Activated naive CD4-positive, alpha-beta T cell (primary cell): ENCODE measurements at places on chromosomes 6 and 20.

DNA sequence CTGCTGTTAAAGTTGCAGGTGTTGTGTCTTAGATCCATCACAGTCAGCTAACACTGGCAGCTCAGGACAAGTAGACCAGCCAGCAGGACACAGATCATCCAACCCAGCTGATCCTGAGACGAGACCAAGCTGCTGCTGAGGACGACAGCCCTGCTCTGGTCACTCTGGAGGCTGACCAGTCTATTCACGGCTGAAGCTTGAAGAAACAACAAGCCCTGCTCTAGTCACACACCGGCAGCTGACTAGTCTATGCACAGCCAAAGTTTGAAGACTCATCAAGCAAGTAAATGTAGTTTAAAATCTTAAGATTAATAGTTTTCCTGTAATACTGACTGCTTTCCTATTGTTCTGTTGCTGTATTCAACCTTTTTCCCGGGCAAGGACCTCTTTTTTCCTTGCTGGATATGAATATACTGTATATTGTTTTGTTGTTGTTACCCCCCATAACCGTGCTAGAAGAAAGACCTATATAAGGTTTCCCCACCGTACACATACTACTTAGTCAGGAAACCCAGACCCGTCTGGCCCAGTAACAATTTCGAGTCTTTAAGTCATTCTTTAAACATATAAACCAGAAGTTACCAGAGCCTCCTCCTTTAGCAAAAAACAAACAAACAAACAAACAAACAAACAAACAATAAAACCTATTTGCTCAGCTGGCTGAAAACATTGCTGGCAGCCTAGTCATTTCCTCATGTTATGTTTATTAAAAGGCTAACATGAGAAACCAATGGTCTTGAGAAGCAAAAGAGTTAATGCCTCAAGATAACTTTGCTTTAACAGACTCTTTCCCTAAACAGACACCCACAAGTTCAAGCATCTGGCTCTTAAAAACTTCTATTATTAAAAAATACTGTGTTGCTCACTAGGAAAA lies 16.7 kb upstream of the GSTA3 start:
- no peak for DNase-seq

DNA sequence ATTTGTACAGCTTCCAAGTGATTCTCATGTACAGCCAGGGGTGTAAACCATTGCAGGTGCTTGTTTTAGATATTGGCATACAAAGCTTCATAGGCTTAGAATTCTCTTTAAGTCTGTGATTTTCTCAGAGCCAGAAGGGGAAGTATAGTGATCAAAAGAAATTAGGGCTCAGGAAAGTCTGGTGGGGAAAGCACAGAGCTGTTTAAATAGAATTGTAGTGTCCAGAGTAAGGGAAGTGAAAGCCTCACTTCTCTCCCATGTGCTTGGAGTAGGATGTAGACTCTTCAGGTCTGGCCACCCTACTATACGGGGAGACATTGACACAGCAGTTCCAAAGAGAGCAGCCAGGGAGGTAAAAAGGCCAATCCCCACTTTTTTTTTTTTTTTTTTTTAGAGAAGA lies 10.4 kb downstream of the GCNT2 start:
- no peak for DNase-seq

DNA sequence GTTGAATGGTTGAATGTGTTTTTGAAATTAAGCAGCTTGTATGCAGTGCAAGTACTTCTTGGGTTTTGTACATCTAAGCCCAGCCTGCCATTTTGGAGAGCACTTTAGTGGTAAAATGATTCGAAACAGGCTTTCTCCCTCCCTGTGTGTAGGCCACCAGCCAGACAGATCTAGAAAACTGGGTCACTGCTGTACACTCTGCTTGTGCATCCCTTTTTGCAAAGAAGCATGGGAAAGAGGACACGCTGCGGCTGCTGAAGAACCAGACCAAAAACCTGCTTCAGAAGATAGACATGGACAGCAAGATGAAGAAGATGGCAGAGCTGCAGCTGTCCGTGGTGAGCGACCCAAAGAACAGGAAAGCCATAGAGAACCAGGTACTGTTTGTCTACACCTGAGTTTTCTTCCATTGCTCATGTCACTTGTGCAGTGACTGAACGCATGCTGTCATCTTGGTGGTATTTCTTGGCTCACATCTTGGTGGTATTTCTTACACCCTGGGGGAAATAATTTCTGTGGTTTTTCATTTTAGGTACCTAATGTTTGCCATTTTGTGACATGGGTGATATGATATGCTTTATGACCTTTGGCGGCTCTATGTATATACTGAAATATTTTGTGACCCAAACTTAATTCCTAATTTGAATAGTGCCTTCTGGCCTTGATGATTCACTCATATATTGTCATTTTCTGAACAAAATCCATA lies 115.7 kb upstream of the CLDN20 start:
- no peak for DNase-seq

GRCh38 chr6:97449444-97449966 lies 166.5 kb upstream of the MMS22L start:
- no peak for DNase-seq

DNA sequence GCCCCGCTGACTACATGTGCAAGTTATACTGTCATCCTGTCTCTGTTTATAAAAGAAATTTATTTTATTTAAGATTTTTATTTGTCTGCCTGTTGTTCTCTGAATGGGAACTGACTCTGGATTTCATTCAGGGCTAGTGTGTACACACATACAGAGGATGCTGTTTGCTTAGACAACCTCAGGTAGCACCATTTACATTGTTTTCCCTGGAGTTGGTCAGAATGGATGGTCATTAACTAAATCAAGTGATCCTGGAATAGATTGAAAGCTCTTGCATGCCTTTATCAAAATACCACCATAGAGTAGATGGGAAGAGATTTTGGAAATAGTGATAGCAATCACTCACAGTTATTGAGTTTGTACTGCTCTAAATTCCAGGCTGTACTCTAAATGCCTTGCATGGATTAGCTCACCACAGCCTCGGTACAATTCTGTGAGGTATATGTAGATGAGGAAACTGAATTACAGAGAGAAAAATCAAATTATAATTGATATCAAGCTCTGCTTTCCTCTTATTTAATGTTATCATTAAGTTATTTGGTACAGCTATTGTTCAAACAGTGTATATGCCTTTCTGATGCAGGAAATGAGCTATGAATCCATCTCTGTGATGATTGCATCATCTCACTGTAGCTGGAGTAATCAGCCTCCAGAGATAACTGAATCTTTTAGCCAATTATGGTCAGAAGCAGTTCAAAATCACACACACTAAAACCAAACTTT lies 51.9 kb downstream of the RNF217 start:
- DNase-seq, result no peak

- DNase-seq, result no peak
Measured at GRCh38 chr6:55530931-55531330, 48.1 kb downstream of the HMGCLL1 start.

- no peak for DNase-seq
Measured at GRCh38 chr6:150517175-150517574, 82.5 kb upstream of the PLEKHG1 start.
